ENCODE measurements at places on chromosomes 13 and 19.

DNA sequence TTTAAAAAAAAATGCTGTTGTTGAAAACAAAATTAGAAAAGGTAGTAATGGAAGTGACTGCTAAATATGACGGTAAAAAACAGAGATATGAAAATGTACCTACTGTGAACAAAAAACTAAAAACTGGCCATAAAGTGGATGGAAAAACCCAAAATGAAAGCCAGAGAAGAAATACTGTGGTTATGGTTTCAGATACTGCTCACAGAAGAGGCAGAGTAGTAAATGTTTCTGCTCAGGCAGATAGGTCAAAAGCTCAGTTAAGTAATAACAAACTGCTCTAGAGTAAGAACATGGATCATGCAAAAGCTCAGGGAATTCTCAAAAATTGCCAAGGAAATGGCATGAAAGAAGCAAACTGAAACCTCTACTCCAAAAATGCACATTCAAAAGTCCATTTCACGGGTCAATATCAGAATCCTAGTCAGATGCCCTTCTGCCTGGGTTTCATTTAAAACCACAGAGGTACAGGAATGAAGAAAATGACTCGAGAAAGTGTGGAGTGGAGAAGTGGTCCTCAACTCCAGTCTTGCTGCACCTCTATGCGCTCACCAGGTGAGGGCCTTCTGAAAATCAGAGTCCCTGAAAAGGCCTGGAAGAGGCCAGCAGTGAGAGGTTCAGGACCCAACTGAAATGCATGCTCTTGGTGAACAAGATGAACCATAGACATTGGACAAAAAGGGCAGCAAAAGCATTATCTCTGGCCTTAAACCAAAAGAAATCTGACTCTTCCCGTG lies 315.0 kb upstream of the SPRY2 start:
- no peak for DNase-seq

DNA sequence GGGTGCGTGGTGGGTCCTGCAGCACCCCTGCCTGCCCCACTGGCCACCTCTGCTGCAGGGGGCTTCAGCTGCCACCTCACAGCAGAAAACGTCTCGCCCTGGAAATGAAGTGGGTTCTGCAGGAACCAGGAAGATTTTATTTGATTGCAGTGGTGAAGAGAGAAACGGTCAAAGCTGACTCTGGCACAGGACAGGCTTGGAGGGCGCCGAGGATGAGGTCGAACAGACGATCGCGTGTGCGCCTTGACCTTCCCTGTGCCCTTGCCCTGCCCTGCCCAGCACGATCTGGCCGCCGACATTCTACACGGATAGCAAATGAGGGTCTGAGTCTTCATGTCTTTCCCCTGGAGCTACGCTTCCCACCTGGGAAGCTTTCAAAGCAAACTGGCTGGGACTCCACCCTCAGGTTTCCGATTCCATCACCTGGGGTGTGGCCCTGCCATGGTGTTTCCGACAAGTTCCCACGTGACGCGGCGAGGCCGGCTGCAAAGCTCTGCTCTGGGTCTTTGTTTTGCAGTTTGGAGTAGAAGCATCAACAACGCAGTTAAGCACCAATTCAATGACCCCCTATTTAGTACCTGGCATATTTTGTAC lies 50.3 kb upstream of the TUBGCP3 start:
- DNase-seq, result peak; percentile 62

- peak; percentile 31 for DNase-seq
Observed at GRCh38 chr13:50576156-50576555, 267.3 kb downstream of the DLEU7 start.

DNA sequence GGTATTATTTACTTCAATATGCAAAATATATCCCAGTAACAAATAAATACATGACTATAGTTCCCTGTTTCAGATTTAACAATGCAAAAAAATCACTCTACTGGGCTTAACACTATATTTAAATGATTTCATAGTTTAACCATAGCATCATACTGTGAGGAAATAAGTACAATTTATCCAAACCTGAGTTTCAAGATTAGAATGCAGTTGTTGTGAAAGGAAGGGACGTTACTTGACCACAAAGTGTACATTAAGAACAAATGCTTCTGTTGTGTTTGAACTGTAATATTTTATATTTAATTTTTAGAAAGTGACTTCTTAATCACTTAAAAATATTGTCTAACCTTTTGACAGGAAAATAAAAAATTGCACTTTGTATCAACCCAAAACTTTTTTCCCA lies 1747.9 kb upstream of the SPRY2 start:
- no peak for DNase-seq

- no peak for DNase-seq
Observed at GRCh38 chr19:34082289-34083077, 89.8 kb upstream of the LSM14A start.

- no peak for DNase-seq
Observed at GRCh38 chr13:59946944-59947343, 216.8 kb downstream of the DIAPH3 start.

DNA sequence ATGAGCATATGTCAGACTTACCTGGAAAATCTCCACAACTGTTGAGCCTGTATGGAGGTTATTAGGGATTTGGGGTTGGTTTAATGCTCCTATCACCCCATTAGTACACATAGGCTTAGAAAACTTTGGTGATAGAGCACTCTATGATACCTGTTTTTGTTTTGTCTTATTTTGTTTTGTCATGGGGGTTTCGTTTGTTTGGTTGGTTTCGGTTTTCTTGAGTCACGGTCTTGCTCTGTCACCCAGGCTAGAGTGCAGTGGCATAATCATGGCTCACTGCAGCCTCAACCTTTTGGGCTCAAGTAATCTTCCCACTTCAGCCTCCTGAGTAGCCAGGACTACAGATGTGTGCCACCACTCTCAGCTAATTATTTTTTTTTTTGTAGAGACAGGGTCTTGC lies 70.0 kb downstream of the MZT1 start:
- no peak for DNase-seq

GRCh38 chr19:2123682-2124387 lies 27.1 kb downstream of the IZUMO4 start:
- DNase-seq, result no peak

- DNase-seq, result no peak
Observed at GRCh38 chr19:51071095-51071405, 6.2 kb upstream of the KLK13 start.

- DNase-seq, result no peak
Observed at GRCh38 chr13:51811920-51812451, 8.0 kb upstream of the DHRS12 start.

DNA sequence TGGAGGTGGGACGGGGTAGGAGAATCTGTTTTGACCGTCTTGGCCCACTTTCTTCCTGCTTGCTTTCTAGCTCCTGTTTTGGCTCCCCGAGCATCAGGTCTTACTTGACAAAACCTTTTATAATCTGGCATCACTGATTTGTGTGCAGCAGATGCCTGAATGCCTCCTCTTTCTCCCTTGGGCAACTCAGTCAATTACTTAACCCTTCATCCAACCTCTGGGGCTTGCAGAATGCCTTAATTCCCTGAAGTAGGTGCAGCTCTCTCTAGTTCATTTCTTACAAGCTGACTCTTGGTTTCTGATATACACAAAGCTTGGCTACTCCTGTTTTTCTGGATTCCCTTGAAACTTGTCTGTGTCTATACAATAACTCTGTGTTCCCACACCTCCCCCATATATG lies 5.7 kb upstream of the NUP58 start:
- DNase-seq, result no peak

DNA sequence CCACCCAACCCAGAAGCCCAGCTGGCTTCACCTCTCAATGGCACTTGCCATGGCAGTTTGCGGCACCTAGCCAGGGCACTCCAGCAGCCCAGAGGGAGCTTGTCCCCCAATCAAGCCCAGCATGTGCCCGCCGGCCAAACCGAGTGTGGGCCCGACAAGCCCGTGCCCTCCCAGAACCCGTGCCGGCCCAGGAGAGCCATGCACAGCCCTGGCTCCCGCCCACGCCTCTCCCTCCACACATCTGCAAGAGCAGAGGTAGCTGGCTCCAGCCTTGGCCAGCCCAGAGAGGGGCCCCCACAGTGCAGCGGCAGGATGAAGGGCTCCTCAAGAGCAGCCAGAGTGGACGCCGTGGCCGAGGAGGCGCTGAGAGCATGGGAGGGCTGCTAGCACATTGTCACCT lies 2278.0 kb upstream of the PCDH20 start:
- no peak for DNase-seq

DNA sequence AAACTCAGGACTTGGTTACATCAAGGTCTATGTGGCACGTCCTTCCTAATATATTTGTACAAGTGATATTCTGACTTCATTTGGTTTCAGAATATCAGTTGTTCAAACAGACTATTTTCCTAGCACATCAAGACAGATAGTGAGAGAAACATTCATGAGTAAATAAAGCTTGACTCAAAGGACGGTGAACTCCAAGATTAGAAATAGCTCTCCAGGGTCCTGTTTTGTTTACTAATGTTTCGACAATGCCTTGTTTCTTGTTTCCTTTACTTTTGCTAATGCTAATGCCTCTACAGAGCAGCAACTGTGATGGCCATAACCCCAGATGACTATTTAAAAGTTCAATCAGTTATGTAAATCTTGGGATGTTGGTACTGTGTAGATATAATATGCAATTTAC lies 313.9 kb downstream of the KLF12 start:
- no peak for DNase-seq

- no peak for DNase-seq
Observed at GRCh38 chr19:8194528-8195267, 14.5 kb upstream of the CERS4 start.

DNA sequence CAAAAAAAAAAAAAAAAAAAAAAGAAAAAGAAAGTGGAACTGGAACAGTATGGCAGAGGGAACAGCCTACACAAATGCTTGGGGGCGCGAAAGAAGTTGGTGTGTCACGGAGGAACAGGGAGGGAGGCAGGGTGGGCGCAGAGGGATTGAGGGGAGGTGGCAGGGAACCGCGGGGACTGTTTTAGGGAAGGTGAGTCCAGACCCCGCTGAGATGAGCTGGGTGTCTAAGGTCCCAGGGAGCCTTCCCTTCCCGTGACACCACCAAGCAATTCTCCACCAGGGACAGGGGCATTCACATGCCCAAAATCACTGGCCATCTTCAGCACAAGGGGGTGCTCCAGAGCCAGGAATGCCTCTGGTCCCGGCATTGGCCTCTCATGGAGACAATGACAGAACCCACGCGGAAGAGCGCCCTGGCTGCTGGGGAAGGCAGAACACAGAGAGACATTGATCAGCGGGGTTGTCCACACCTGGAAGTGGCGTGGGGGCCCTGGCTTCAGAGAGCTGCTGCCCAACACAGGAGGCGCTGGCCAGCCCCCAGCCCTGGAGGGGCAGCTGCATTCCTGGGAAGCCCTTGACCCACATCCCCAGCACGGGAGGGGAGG lies 6.9 kb downstream of the PEAK3 start:
- no peak for DNase-seq

GRCh38 chr13:55159765-55160164 lies 1981.0 kb upstream of the PRR20A start:
- DNase-seq, result no peak

GRCh38 chr19:7099597-7099921 lies 30.1 kb downstream of the ZNF557 start:
- no peak for DNase-seq

Measured in NCI-H2107 (cell line).